Activated gamma-delta T cell treated with Interleukin-2 at 50 U/mL for 16 hours (primary cell): ENCODE measurements at places on chromosomes 6 and 20.

- DNase-seq, result no peak
Observed at GRCh38 chr6:29982097-29982496, 39.8 kb downstream of the HLA-A start.

DNA sequence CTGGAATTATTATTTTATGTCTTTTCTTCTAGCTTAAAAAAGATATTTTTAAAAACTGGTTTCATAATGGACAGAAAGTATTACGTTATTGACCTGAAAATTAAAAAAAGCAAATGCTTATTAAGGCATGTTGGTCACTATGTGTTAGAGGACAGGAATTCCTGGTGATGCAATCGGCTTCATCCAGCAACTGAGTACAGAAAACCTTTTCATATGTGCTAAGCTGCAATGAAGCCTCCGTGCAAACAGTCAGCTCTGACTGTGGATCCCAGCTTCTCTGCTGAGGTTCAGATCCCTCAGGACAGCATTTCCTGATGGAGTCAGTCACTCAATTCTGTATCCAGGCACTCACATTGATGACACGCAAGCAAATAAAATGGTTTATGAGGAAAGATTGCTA, 22.7 kb upstream of the BMP2 start:
- DNase-seq, result no peak

DNA sequence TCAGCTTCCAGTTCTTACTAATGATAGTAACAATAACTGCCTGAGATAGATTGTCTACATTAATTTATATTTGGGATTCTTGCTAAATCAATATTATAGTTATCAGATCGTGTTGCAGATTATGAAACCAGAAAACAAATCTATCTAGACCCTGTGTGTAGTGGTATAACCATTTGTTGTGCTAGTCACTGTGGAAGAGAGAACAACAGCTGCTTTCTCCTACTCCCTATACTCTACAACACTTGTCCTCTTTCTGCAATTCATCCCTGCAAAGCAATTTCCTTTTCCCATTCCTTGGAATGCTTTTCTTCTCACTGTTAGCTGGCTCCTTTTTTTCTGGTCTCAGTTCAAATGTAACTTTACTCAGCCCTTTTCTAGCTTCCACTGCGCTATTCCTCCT, 8.3 kb downstream of the COX7A2 start:
- no peak for DNase-seq

DNA sequence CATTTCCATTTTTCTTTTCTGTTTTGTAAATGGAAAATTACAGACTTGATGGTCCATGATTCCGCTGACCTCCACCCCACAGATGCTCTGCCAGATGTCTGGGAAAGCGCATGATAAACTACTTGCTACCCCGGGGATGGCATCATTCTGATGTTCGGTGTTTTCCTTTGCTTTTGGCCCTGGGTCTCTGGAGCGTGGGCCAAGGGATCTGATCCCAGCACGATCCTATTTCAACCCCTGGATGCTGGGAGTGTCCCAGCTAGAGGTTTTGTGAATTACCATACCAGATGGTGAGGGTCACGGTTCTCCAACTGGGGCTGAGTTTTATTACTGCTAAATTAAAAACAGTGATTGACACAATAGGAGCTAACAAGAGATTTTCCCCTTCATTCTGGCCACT, 25.2 kb upstream of the MYLIP start:
- DNase-seq, result no peak

DNA sequence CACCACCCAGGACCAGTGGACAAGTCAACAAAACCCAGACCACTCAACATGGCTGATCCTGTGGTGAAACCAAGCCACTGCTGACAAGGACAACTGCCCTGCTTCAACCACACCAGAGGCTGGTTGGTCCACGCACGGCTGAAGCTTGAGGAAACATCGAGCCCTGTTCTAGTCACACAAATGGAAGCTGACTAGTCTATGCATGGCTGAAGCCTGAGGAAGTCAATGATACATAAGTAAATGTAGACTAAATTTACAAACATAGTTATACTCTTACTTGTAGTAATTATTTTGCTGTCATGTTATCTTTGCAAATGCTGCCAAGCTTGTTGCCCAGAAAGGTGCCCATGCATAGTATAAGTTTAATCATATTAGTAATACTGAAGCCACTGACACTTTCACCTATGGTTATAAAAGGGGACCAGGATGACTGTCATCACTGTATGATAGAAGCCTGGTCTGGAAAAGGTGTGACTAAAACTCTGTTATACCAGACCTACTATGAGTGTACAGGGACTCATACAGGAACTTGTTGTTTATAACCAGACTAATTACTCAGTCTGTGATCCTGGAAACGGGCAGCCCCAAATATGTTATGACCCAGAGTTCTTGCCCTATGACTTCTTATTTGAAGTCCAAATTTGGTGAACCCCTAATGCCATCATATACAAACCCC, 5.6 kb downstream of the IL22RA2 start:
- DNase-seq, result no peak

DNA sequence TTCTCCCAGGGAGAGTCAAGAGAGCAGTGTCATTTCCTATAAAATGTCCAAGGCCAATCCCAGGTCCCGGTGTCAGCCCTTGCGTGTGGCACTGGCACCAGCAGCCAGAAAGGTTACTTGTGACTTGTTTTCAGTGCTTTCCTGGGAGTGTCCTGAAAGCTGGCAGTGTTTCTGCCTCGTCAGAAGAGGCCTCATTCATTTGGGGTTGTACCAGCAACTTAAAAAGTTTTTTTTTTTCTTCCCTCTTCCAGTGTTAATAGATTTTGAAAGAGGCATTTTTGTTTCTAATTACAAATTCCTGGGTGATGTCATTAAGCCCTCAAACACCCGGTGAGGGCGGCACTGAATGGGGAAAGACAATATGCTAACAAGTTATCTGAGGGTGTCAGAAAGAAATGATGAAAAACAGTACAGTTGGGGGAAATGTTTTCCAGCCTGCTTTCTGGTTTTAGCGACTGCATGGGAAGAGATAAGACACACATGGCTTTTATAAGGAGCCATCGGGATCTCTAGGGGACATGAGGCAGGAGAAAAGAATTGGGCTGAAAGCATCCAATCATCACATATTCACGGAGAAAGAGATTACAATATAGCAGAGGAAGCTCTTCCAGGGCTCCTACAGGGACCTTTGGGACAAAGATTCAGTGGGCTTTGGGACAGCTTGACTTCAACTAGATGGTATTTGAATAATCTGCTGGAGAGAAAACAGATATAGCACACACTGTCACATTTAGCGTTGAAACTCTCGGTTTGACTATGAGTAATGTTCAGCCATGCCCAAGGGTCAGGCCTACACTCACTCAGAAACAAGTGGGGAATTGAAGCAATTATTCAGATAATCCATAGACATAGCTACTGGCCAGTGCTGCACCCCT, 153.0 kb downstream of the BCAS1 start:
- DNase-seq, result no peak

GRCh38 chr6:41706876-41707564, 28.4 kb downstream of the TFEB start:
- no peak for DNase-seq

GRCh38 chr20:3745686-3746173, 13.2 kb downstream of the HSPA12B start:
- DNase-seq, result no peak

DNA sequence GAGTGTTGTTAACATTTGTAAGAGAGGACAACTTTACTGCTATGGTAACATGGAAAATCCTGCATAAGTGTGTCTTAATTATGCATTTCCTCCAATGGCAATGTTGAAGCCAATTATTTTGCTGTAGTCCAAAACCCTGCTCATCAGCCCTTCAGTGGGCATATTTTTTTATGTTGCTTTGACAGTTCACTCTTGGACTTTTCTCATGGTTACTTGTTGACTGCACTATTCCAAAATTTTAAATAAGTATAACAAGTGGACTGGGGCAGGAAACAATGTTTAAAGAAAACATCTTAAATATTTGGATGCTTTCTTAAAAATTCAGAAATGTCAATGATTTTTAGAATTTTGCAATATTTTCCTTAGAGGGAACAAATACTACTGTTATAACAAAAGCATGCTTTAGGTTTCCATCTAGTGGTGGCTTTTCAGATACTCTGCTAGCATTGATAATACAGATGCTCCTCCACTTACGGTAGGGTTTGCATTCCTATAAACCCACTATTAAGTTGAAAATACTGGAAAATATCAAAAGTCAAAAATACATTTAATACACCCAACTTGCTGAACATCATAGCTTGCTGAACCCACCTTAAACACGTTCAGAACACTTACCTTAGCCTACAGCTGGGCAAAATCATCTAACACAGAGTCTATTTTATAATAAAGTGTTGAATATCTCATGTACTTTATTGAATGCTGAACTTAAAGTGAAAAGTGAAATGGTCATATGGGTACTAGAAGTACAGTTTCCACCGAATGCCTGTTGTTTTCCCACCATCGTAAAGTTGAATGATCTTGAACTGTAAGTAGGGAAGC, 86.4 kb downstream of the ADGRG6 start:
- no peak for DNase-seq

GRCh38 chr6:34475238-34475682, 9.4 kb downstream of the PACSIN1 start:
- DNase-seq, result no peak

DNA sequence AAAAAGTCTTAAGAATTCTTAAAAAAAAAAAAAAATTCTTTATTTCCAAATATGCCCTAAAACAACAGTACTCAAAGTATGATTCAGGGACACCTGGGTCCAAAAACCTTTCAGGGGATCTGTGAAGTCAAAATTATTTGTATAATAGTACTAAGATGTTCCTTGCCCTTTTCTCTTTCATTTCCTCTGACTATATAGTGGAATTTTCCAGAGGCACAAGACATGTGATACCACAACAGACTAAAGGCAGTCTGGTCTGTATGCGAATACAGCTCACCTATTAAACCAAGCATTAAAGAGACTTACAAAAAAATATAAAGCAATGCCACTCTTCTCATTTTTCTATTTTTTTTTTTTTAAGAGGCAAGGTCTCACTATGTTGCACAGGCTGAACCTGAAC, 15.4 kb downstream of the NOL7 start:
- DNase-seq, result no peak

- no peak for DNase-seq
Observed at GRCh38 chr20:61556111-61556510, 304.1 kb downstream of the CDH4 start.

DNA sequence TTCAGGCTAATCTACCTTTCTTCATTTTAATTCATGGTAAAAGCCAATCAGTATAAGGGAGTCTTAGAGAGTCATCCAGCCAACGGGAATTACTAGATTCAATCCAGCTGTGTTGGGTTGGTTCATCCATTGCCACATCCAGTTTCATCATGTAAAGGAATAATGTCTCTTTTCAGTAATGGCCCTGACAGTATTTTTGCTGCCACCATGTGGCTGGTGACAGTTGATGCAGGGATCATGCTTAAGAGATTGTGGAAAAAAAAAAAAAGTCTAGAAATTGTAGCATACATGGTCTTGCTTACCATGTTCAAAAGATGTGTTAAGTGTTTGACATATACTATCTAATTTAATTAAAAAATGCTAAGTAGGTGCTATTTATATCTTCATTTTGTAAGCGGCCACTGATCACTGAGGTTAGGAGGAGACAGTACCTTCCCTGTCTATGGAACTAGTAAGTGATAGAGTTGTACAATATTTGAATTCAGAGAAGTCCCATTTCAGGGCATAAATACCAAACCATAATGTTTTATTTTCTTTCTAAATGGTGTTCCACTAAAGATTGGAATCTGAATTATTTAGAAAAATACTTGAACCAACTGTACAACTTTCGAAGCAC, 135.9 kb downstream of the KHDRBS2 start:
- no peak for DNase-seq

- no peak for DNase-seq
Observed at GRCh38 chr20:21049305-21049828, 56.8 kb downstream of the LINC00237 start.

GRCh38 chr6:162538643-162539064, 188.9 kb downstream of the PRKN start:
- DNase-seq, result no peak

- no peak for DNase-seq
Observed at GRCh38 chr6:53796451-53796780, 1.6 kb downstream of the LRRC1 start.

- DNase-seq, result no peak
Observed at GRCh38 chr6:3284436-3284876, 25.7 kb downstream of the PSMG4 start.

DNA sequence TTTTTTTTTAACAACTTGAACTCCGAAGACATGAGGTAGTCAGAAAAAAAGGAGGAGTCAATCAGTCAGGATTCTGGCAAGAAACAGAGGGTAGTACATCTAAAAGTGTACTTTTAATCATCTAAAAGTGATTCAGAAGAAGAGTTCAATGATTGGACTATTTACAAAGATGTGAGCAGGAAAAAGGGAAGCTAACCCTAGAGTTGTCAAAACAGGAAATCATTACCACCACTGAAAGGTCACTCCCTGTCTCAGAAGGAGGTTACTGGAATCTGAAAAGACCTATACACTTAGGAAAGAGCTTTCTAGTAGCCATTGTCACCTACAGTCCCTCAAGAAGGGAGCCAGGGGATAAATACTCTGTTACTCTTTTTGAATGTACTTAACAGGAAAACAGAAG, 16.7 kb upstream of the LMBRD1 start:
- DNase-seq, result no peak

DNA sequence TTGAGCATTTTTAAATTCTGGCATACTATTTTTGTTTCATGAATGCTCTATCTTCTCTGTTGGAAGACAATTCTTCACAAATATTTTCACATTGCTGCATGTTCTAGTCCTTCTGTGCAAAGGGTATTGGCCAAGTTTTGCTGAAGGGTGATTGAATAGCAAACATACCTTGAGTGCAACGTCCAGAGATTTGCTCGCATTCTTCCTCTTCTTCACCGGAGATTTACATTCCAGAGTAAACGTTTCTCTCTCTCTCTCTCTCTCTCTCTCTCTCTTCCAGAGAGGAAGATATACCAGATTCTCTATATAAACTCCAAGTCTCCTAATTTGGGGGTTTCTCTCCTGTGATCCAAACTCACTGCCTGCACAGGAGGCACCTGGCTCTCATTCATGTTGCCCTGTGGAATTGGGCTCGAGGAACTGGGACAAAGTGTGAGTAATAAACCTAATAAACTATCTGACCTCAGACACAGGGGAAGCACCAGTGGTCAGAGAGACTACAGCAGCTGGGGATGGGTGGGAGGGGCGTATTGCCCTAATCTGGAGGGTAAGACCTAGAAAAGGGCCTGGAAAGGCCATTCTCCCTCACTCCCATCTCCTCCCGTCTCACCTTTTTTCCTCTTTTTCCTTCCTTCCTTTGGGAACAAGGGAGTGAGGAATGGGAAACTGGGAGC, 1.1 kb upstream of the TREML1 start:
- no peak for DNase-seq

DNA sequence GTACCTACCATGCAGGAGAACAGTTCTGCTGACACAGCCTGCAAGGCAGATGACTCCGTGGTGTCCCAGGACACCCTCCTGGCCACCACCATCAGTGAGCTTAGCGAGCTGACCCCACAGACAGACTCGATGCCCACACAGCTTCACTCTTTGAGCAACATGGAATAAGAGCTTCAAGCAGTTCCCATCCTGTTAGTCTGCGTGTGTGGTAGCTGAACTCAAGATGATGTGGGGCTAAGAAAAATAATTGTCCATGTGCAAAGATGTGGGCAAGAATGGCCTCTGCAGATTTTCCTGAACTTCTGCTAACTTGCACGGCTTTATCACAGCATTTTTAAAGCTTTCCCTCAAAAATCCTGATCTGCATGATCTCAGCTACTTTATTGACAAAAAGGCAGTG, 8.3 kb downstream of the GZF1 start:
- DNase-seq, result no peak
